ENCODE measurements at places on chromosomes 5 and 9. TPM values are rescaled to one million over a fixed set of nuclear protein-coding genes. Genes with fewer than 3 reads are reported as not detected.
A peak's percentile ranks its signal among the peaks of the same experiment; 100 is the strongest.

- DNase-seq: no peak
Observed at GRCh38 chr5:146967646-146968045, 89.1 kb upstream of the PPP2R2B start.

DNA sequence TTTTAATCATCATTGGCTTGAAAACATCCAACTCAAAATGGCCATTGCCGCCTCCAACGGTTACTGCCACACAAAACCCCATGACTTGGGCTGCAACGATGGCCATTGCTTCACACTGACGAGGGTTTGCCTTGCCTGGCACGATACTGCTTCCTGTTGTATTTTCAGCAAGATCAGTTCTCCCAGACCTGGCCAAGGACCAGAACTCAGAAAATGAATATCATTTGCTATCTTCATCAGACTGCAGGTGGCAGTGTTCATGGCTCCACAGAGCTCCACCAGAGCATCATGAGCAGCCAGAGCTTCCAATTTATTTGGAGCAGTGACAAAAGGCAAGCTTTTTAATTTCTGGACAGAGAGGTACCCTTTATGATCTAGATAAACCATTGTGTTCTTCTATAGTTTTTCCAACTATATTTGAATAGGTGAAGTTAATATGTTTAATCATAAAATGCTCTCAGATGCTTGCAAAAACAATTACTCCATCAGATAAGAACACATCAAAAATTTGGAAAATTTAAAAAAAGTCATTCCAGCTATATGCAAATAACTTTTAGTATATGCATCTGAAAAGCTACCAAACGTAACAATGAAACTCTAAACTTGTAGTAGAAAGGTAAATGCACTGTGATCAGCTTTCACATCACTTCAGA is 10.4 kb downstream of the AMACR start:
- peak; percentile 75 for DNase-seq

- DNase-seq: no peak
Observed at GRCh38 chr5:14182761-14183160, 39.6 kb downstream of the TRIO start.

DNA sequence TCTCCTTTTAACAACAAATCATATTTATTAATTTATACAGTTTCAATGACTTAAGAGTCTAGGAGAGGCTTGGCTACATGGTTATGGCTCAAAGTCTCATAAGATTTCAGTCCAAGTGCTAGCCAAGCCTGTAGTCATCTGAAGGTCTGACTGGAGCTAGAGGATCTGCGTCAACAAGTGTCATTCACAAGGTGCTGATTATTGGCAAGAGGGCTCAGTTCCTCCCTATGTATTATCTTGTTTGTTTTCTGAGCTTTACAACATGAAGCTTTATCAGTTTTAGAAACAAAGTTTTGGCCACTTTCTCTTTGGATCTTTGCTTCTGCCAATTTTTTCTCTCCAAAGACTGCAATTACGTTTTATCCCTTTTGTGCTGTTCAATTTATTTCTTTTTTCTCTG is 94.7 kb downstream of the RICTOR start:
- no peak for DNase-seq

DNA sequence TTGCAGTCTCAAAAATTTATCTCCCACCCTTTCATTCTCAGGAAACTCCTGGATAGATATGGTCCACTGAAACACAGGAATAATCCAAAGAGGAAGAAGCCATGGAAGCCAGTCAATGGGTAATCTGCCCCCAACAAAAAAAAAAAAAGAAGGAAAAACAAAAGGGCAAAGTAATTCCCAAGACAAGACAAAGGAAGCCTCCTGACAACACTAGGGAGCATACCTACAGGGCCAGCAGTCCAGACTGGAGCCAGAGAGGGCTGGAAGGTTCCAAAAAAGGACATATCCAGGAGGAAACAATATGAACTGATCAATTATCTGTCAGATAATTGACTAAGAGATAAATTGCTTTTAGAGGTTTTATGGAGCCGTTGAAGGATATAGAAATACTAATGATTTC is 12.9 kb downstream of the FNIP1 start:
- no peak for DNase-seq

DNA sequence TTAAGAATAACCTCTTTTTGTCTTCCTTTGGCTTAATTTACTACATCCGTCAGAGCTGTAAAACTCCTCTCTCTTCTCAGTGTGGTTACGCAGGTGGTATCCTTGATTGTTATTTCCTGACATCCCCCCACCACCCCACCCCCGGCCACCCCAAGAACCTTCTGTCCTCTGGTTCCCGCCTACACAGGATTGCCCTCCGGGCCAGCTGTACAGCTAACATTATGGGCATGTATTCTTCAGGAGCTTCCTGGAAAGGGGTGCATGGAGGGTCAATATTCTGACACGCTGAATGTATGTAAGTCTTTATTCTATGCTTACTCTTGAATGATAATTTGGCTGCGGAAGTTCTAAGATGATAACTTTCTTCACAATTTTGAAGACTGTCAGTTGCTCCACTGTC is 13.0 kb upstream of the ANP32B start:
- DNase-seq: no peak

DNA sequence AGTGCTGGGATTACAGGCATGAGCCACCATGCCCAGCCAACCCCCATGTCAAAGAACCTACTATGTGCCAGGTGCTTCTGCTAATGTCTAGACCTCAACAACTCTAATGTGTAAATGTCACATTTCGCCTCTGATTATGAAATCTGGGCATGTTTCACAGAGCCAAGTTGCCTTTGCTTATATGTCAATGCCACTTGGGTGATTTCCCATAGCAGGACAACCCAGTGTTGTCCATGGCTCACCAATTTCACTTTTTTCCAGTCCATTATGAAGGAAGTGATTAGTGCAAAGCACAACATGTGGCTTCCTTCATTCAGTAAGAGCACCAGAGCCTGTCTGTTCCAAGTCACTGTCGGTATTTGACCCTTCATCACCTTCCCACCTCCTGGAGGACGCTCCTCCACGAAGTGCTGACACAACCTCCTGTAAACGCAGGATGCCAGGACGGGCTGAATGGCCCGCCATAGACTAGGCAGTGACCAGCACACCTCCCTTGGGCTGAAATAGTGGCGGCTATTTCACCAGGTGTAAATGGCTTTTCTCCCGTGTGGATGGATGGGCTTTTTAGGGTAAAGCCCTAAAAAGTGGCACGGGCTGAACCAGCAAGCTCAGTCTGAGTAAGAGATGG is 962 bp upstream of the PKN3 start:
- DNase-seq: no peak

The ZFP2 gene
- polyA plus RNA-seq: 2.4 TPM

The MARCHF6 gene
- polyA plus RNA-seq: 99.4 TPM

The GNE gene
- polyA plus RNA-seq: 14.3 TPM

Measured in hindlimb muscle (tissue), 1 donor.